ENCODE measurements at places on chromosomes 3 and 15.

DNA sequence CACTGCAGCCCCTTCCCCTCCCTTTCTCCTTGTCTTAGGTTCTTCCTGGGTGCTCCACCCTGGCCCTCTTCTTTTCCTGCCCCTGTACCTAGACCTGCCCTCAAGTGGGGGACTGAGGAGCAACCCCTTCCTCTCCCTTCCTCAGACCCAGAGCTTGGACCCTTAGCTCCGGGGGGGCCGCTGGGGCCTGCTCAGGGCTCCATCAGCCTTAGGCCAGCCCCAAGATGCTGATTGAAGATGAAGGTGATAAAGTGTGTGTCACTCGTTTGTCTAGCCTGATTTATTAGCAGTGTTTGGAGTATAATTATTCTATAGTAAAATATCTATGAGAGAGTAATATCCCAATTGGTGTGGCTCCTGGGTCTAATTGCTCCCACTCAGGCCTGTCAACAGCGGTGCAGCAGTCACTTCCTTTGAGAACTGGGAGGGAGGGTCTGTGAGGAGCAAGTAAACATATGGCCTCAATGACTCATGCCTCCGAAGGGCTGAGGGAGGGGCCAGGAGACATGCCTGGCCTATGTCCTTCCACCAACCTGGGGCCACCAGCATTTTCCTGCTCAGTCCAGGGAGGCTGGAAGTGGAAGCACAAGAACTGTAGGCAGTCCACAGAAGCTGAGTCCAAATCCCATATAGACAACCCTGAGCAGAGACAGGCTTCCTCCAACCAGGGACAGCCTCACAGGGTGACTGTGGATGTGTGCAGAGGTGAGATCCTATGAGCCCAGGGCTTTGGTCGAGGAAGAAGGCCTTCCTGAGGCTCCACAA, 123.2 kb downstream of the DNAJB8 start:
- DNase-seq: no peak

- DNase-seq: no peak
These were observed 25.4 kb upstream of the SLC25A26 start for GRCh38 chr3:66195347-66195783.

- DNase-seq: no peak
These were observed 40.3 kb downstream of the ABHD2 start for GRCh38 chr15:89128320-89129122.

GRCh38 chr3:58776231-58776630, 109.7 kb upstream of the FAM3D start:
- DNase-seq: no peak

DNA sequence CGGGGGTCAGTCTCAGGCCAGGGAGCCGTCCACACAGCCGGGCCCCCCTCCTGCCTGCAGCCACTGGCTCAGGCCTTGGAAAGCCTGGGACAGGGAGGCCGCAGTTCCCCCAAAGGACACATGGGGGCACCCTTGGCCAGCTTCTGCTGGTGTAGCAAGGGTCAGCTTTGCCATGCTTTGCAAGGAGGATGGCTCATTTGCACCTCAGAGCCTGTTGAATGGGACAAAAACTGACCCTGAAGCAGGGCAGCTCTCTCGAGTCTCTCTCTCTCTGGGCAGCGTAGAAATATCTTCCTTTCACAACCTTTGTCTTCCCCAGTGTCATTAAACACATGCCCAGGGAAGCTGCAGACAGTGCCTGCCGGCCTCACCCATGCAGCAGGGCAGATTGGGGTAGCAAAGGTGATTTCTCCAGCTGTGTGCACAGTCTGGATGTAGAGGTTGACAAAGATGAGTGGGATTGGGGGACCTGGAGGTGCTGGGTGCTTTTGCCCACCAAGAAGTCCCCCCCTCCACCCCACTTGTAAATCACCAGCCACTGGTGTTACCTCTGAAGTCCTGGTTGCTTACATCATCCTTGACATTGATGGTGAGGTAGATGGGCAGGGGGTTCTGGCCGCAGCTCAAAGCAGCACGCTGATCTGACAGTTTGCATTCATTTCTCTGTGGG, 17.4 kb upstream of the EHD4 start:
- DNase-seq: peak; percentile 35

DNA sequence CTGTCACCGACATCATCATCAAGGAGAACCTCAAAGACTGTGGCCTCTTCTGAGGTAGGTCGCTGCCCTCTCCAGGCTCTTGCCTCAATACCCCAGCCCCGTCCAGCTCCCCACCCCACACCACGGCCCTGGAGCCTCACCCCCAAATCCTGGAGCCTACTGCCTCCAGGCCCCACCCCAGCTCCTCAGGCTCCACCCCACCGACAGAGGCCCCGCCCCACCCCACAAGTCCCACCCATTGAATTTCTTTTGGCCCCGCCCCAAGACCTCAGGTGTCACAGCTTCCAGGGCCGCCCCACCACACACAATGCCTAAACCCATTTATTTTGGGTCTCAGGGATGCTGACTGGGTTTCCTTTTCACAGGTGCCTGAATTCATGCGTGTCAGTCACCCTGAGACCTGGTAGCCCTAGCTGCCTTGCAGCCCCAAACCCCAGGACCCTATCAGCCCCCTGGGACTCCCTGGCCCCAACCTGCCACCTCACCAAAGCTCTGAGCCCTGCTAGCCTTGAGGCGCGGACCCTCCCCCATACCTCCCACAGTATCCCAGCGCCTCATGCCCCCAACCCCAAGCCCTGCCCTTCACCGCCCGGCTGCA, 3.6 kb downstream of the GNAT1 start:
- no peak for DNase-seq

- DNase-seq: no peak
These were observed 226.4 kb downstream of the SCAPER start for GRCh38 chr15:76678766-76679165.

DNA sequence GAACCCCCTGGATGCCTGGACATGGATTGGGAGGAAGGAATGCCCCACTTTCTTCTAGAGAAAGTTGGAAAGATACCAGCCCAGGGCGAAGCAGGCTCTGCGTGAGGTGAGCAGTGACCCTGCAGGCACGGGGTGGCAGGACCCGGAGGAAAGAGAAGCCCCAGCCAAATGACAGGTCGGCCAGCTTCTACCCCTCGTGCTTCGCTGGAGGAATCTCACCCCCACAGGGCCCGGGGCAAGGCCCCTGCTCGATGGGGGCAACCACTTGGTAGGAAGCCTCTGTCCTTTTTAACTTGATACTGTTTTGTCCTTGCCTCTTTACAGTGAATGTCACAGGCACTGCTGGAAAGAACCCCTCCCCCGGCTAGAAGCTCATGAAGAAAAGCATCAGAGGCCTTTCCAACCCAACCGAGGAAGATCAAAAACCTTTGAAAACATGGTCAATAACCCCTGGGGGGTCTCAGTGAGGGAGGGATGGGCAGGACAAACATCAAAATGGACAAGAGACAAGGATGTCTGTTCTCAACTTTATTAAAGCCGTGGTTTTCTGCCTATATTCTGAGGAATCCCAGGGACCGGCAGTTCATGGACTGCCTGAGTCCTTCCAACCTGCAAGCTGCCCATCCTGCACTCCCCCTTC, 54.4 kb downstream of the SH3BP5 start:
- no peak for DNase-seq

GRCh38 chr3:140829796-140830195, 111.8 kb upstream of the SLC25A36 start:
- no peak for DNase-seq

Data from smooth muscle cell of the brain vasculature (primary cell).